ENCODE measurements at places on chromosomes 2 and 18. TPM values are rescaled to one million over a fixed set of nuclear protein-coding genes. Genes with fewer than 3 reads are reported as not detected.

Gene MDH1B
- total RNA-seq, result not detected

Gene POTEJ
- not detected for total RNA-seq

Gene GAREM1
- 1.1 TPM for total RNA-seq

Gene SPC25
- 20.5 TPM for total RNA-seq

Gene LOXHD1
- total RNA-seq, result not detected

Gene SERPINB7
- not detected for total RNA-seq

Gene MOB4
- total RNA-seq, result 24.0 TPM

Gene HDAC4
- total RNA-seq, result 33.0 TPM

Gene ALPG
- not detected for total RNA-seq

Gene UBXN2A
- total RNA-seq, result 16.8 TPM

Gene PROC
- total RNA-seq, result not detected

Gene TTC32
- total RNA-seq, result 13.8 TPM

Gene MRO
- total RNA-seq, result not detected

Gene ZSCAN30
- 14.6 TPM for total RNA-seq

Gene CNDP1
- total RNA-seq, result not detected

Gene MAL
- total RNA-seq, result not detected

Gene ARHGAP25
- 2.0 TPM for total RNA-seq

Gene EXOC6B
- total RNA-seq, result 23.6 TPM

Gene SMIM21
- not detected for total RNA-seq

Gene ST8SIA5
- total RNA-seq, result 0.62 TPM

Gene CCDC68
- total RNA-seq, result 2.9 TPM

Gene NOSTRIN
- not detected for total RNA-seq

Gene IL1B
- total RNA-seq, result not detected

Gene CHRNG
- not detected for total RNA-seq

Gene LIMS2
- total RNA-seq, result 48.3 TPM

Gene CFAP221
- not detected for total RNA-seq

Gene MTCL1
- total RNA-seq, result 36.7 TPM

Gene CABYR
- total RNA-seq, result 11.4 TPM

Gene PAX8
- total RNA-seq, result 0.22 TPM

Gene RBM44
- 0.44 TPM for total RNA-seq

Gene PLEK
- total RNA-seq, result 0.11 TPM

Gene SUMO1
- total RNA-seq, result 102 TPM

Gene RELCH
- total RNA-seq, result 20.7 TPM

Gene EPB41L3
- total RNA-seq, result 154 TPM
